ENCODE measurements at places on chromosomes 1 and 21.

DNA sequence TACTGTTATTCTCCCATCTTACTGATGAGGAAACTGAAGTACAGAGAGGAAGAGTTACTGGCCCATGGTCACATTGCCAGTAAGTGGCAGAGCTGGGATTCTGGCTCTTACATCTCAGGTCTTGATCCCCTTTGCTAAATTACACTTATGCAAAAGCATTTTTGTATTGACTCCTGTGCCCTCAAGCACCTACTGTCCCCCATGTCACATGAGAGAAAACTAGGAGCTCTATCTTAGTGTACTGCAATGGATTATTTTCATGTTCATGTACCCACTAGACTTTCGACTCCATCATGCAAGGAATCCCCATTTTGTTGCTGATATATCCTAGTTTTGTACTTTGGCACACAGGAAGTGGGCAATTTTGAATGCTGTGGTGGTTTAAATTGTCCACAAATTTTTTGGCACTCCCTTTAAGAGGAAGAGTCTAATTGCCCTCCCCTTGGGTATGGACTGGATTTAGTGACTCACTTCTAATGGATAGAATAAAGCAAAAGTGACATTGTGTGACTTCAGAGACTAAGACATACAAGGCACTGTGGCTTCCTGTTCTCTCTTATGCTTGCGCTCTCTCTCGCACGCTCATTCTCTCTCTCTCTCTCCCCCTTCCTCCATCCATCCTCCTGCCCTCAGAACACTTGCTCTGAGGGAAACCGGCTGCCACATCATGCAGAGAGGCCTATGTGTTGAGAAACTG lies 43.5 kb upstream of the JAK1 start:
- DNase-seq, result no peak

GRCh38 chr1:225911191-225912130 lies 12.6 kb downstream of the PYCR2 start:
- DNase-seq, result peak; percentile 77

DNA sequence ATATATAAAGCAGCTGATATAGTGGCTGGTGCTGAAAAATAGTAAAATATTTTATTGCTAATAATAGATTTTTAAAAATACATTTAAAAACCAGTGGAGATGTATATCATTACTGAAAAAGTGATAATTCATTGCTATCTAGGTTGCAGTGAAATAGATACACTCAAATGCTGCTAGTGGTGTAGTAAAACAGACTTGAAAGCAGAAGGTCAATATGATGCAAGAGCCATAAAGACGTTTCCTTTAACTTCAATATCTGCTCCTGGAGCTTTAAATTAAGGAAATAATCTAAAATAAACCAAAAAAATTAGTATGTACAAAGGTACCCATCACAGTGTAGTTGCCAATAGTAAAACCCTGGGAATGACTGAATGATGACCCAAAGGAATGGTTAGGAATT lies 26.2 kb downstream of the RHEX start:
- DNase-seq, result no peak

- DNase-seq, result no peak
Measured at GRCh38 chr1:111487133-111487532, 13.3 kb downstream of the C1orf162 start.

Measured in stimulated activated CD4-positive, alpha-beta T cell treated with anti-CD3 and anti-CD28 coated beads, Interleukin-15, amount 100 ng/mL, for 24 hours (primary cell).